ENCODE measurements at places on chromosomes 16 and 17.

- DNase-seq = peak; percentile 85
These were observed at the start of gene DECR2 for GRCh38 chr16:401468-402348. Gene DECR2 (plus strand): TSS chr16:401885. CDS start chr16:401964, 79 bp downstream.

GRCh38 chr17:37787055-37787757 is 42.3 kb upstream of the HNF1B start:
- DNase-seq = no peak

DNA sequence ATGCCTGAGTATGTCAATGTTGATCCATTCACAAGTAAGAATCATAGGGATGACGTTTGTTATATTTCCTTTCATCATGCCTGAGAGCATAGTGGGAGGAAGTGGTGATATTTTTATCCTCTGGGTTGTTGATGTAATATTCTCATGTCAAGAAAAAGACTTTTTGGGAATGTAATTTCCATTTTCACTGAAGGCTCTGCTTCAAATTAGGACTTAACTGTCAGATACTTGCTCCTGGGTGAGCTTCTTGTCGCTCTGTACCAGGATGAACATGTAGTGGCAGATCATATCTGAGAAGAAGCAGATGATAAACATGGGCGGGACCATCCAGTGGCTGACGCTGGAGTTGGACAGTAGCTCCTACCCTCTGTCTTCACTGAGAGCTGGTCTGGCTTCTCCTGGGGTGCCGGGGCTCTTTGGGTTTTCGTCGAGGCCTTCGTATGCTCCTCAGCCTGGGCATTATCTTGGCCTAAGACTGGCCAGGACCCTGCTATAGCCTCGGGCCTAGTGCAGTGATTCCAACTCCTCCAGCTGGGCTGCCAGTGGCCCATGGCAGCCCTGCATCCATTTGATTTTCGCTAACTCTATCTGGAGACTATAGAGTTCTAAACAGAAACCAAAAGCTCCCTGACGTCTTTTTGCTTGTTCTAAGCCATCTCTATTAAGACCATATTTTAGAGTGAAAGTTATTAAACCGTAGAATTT is 19.7 kb downstream of the CYB5B start:
- no peak for DNase-seq

- DNase-seq = no peak
These were observed at the start of gene VWA3A for GRCh38 chr16:22092143-22092933. Gene VWA3A (plus strand): TSS chr16:22092541. CDS start chr16:22092638, 97 bp downstream.

GRCh38 chr16:31022544-31023251 is 10.7 kb upstream of the STX4 start:
- no peak for DNase-seq

DNA sequence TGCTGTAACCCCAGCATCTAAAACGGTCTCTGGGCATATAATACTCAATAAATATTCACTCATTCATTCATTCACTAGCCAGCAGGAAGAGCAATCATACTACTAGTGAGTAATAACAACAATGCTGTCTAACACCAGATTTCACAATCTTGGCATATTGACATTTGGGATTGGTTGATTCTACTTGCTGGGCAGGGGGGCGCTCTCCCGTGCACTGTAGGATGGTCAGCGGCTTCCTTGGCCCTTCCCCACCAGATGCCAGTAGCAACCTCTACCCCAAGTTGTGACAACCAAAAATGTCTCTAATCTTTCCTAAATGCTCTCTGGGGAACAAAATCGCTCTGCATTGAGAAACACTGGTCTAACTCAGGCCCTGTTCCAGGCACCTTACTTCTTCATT is 20.7 kb downstream of the WFDC1 start:
- DNase-seq = no peak

- DNase-seq = no peak
These were observed 112.8 kb upstream of the CDC42EP4 start for GRCh38 chr17:73424571-73424970.

- DNase-seq = no peak
These were observed 14.9 kb downstream of the RBFOX3 start for GRCh38 chr17:79595921-79596320.

DNA sequence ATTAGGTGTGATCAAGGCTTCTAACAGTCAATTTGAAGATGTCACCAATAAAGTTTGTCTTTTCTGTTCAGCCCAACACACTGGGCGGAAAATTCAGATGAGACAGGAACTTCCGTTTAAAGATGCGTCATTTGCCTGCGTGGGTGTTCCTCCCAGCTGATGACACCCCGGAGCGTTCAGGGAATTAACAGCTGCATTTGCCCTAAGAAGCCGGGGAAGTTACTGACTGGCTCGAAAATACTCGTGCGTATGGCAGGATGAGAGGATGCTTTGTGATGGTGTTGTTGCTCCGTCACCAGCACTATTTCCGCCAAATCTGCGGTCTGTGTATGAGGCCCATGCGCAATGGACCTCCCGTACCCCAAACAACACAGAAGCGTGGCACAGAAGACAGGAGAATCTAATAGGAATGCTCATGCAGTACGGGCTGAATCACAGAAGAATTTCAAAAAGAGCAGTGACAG is 11.9 kb upstream of the PVALEF start:
- no peak for DNase-seq

GRCh38 chr17:50660887-50661345 is 26.2 kb downstream of the ABCC3 start:
- no peak for DNase-seq

Measured in NT2/D1 (cell line).